ENCODE measurements at places on chromosomes 1 and 21. TPM values are rescaled to one million over a fixed set of nuclear protein-coding genes. Genes with fewer than 3 reads are reported as not detected.

GRCh38 chr1:218728898-218729565 lies 383.9 kb downstream of the TGFB2 start:
- no peak overlapping the region for H3K4me3 ChIP-seq
- H3K27me3 ChIP-seq = no peaks in the 10 kb centered on the region
- H3K36me3 ChIP-seq = no peaks in the 10 kb centered on the region
- H3K27ac ChIP-seq = no peak overlapping the region
- no peak for DNase-seq

- no peak overlapping the region for H3K4me3 ChIP-seq
- H3K27me3 ChIP-seq = no peaks in the 10 kb centered on the region
- no peak overlapping the region for H3K27ac ChIP-seq
- peak; percentile 22 for DNase-seq
Measured at GRCh38 chr21:43187715-43188114, 18.9 kb downstream of the CRYAA start.

GRCh38 chr1:197972406-197972805 lies 55.2 kb downstream of the LHX9 start:
- no peak for DNase-seq
- H3K36me3 ChIP-seq = no peaks in the 10 kb centered on the region
- H3K4me3 ChIP-seq = no peak overlapping the region
- H3K4me1 ChIP-seq = no peaks in the 10 kb centered on the region
- no peaks in the 10 kb centered on the region for H3K27me3 ChIP-seq
- H3K27ac ChIP-seq = no peak overlapping the region

DNA sequence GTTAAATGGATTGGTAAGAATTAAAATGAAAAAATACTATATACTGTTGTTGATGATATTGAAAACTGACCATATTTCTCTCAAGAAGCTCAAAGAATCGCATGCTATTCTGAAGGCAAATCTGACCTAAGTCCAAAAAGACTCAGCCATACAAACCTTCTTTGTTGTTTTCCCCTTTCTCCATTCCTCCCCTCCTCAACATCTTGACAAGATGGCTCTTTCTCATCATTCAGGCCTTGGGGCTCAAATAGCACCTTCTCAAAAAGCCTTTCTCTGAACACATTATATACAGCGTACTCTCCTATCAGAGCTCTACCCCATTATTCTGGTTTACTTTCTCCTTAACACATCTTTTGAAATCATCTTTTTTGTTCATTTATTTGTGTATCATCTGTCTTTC lies 17.2 kb downstream of the COLGALT2 start:
- no peaks in the 10 kb centered on the region for H3K4me1 ChIP-seq
- no peak overlapping the region for H3K27ac ChIP-seq
- no peaks in the 10 kb centered on the region for H3K36me3 ChIP-seq
- no peak overlapping the region for H3K4me3 ChIP-seq

DNA sequence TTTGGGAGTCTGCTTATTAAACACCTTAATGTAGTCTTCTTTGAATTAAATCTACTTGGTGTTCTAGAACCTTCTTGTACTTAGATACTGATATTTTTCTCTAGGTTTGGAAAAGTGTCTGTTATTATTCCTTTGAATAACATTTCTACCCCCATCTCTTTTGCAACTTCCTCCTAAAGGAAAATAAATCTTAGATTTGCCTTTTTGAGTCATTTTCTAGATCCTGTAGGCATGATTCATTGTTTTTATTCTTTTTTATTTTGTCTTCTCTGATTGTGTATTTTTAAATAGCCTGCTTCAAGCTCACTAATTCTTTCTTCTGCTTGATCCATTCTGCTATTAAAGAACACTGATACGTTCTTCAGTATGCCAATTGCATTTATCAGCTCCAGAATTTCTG lies 155.9 kb upstream of the NEGR1 start:
- no peaks in the 10 kb centered on the region for H3K4me1 ChIP-seq
- H3K4me3 ChIP-seq = no peak overlapping the region
- no peak for DNase-seq
- no peak overlapping the region for H3K27ac ChIP-seq
- no peaks in the 10 kb centered on the region for H3K27me3 ChIP-seq

DNA sequence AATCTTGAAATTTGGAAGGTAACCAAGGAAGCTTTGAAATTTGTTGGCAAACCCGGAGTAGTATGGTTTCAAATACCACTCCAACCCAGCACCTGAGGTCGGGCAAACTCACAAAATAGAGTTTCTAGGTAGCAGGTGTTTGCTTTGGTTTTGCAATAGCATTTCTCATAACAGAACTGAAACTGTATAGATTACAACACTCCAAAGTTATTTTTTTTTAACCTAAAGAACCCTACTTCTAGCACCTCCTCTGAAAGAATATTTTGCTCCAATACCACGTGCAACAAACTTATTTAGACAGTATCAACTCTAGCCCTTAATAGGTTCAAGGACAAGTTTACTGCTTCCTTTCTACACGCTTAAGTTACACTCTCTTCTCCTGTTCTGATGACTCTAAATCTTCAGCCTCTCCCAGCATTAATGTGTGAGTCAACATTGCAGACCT lies 178.5 kb upstream of the FMN2 start:
- H3K4me3 ChIP-seq = no peak overlapping the region
- no peaks in the 10 kb centered on the region for H3K27me3 ChIP-seq
- DNase-seq = no peak
- no peaks in the 10 kb centered on the region for H3K4me1 ChIP-seq
- H3K27ac ChIP-seq = no peak overlapping the region
- no peaks in the 10 kb centered on the region for H3K36me3 ChIP-seq

DNA sequence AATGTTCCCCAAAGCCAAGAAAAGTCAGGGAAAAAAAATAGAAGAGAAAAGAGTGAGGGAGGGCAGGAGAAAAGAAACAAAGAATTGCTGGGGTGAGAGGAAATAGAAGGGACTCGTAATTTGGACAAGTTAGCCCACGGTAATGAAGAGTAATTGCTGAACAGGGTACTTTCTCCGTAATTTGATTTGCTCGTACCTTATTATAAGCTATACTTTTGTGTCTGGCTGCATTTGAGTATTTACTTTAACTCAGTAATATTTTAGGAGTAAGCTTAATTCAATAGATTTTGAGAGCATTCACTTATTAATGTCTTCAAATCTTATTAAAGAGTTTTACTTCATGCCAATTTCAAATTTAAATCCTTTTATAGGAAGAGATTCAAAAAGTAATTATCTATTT lies 527.5 kb downstream of the COL11A1 start:
- DNase-seq = no peak
- H3K4me3 ChIP-seq = no peak overlapping the region
- H3K4me1 ChIP-seq = no peaks in the 10 kb centered on the region
- no peak overlapping the region for H3K27ac ChIP-seq

DNA sequence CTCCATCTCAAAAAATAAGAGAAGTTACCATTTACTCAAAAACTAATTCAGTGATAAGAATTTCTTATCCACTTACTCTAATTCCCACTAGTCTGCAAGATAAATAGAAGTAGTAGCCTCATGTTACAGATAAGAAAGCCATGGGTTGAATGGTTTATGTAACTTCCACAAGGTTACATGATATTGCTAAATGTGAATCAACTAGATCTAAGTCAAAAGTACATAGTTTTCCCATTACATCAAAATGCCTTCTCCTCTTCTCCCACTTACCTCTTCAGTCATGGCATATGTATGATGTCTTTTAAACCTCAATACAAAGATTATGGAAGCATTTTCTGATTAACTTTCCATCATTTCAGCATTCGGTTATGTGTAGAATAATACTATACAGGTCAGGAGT lies 108.5 kb downstream of the ASH1L start:
- no peaks in the 10 kb centered on the region for H3K27me3 ChIP-seq
- no peak overlapping the region for H3K27ac ChIP-seq
- H3K4me3 ChIP-seq = no peak overlapping the region
- no peak for DNase-seq

DNA sequence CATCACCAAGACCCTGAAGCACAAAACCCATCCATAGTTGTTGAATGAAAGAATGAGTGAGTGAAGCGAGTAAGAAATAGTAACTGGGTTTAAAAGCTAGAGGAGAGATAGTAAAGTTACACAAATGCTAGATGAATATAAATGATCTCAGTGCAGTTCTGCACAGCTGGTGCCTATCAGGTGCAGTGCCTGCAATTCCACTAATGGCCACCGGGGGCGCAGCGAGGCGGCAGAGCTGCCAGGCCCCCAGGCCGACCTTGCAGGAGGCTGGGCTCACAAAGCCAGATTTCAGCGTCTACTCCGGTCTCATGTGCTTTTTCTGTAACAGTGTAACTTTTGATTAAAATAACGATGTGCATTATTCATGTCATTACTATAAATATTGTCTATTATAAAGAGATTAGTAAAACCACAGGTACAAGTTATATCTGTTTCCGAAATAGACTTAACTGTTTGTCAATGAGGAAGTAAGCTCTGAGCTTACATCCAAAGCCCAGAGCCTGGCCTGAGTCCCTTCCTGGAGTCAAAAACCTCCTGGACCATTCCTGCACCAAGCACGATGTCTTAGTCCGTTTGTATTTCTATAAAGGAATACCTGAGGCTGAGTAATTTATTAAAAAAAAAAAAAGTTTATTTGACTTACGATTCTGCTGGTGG lies 477.6 kb downstream of the NPHP4 start:
- peaks cover 16% of the 10 kb centered on the region for H3K27me3 ChIP-seq
- H3K4me3 ChIP-seq = no peak overlapping the region
- no peaks in the 10 kb centered on the region for H3K4me1 ChIP-seq

- no peaks in the 10 kb centered on the region for H3K36me3 ChIP-seq
- H3K27me3 ChIP-seq = peaks cover 43% of the 10 kb centered on the region
- peaks cover 18% of the 10 kb centered on the region for H3K4me1 ChIP-seq
- H3K4me3 ChIP-seq = peak within 1 kb of the TSS; percentile 75
- peak within 1 kb of the TSS; percentile 89 for H3K27ac ChIP-seq
- peak; percentile 96 for DNase-seq
Measured at GRCh38 chr1:197902454-197903195, at the start of gene C1orf53. Gene C1orf53, plus strand, starts transcription at chr1:197902630. Its CDS starts 20 bp downstream, at chr1:197902650.

DNA sequence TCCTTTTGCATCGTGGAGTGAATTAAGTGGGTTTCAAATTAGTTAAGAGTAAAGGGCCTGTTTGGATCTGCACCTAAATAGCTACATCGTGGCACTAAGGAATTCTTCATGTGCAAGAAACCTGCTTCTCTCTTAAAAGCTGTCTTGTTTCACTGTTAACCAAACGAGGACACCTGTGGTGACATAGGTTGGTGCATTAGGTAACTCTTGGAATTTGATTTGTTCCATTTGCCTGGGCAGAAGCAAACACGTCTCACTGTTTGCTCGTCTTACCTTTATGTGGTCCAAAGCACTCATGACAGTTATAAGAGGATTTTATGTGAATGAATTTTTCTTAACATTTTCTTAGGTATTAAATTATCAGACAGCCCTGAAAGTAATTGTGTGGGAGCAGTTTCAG lies 60.9 kb downstream of the PRDM2 start:
- H3K36me3 ChIP-seq = peaks cover 19% of the 10 kb centered on the region
- H3K4me1 ChIP-seq = peaks cover 30% of the 10 kb centered on the region
- DNase-seq = no peak
- H3K27me3 ChIP-seq = no peaks in the 10 kb centered on the region
- no peak overlapping the region for H3K27ac ChIP-seq

GRCh38 chr1:13952985-13953384 lies 253.0 kb downstream of the PRDM2 start:
- no peaks in the 10 kb centered on the region for H3K36me3 ChIP-seq
- H3K4me3 ChIP-seq = no peak overlapping the region
- H3K4me1 ChIP-seq = no peaks in the 10 kb centered on the region

DNA sequence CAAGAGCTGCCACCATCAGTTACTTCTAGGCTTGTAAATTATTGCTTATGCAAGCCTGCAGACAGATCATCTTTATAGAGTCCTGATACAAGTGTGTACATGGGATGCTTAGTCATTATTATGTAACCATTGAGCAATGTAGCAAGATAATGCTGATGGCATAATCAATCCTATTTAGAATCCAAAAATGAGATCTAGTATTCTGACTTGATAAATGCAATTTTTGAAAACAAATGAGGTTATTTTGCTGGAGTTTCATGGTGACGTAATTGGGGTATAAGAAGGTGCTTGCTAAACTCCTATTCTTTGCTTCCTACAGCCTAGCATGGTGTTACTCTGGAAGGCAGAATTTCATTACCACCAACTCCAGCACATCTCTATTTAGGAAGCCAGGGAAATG lies 801.7 kb upstream of the PRMT6 start:
- H3K27ac ChIP-seq = no peak overlapping the region
- H3K4me3 ChIP-seq = no peak overlapping the region
- H3K36me3 ChIP-seq = no peaks in the 10 kb centered on the region

DNA sequence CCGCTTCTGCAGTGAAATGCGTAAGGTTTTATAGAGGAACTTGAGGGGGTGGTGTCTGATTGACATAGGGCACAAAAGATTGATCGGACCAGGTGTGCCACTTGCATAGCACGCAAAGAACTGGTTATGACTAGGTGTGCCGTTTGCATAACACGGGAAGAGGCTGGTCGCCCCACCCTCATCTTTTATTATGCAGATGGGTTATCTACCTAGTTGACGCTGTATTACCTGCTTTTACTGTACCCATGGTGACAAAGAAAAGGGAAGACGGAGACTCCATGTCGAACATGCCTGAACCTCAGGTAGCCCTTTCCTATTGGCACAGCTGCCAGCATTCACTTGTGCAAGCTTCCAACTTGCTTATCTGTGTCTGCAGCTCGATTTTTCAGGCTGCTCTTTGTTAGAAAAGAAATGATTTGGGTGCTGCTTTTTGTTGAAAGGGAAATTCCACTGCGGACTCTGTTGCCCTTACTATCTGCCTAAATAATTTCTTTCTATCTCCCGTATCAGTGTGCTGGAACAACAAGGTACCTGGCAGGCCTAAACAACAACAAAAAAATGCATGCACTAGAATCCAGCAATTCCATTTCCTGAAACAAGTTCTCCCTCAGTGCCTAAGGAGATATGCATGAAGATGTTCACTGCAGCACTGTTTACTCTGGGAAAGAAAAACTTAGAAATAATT lies 194.4 kb upstream of the KAZN start:
- no peak overlapping the region for H3K27ac ChIP-seq
- H3K27me3 ChIP-seq = peaks cover 18% of the 10 kb centered on the region
- no peaks in the 10 kb centered on the region for H3K4me1 ChIP-seq
- H3K36me3 ChIP-seq = no peaks in the 10 kb centered on the region
- no peak for DNase-seq
- no peak overlapping the region for H3K4me3 ChIP-seq

DNA sequence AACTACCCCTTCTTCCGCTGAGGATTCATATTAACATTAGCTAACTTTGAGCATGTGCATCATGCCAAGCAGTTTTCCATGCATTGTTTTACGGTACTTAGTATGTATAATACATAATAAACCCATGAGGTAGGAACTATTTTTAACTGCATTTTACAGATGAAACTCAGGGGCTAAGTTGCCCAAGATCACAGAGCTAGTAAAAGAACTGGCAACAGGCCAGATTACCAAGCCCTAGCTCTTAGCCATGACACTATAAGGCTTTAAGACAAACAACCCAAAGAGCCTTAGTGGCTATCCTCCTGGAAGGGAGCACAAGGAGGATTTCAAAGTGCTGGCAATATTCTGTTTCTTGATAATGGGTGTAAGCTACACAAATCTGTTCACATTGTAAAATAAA lies 6.1 kb downstream of the AK2 start:
- H3K27me3 ChIP-seq = no peaks in the 10 kb centered on the region
- DNase-seq = no peak
- H3K4me1 ChIP-seq = peaks cover 26% of the 10 kb centered on the region
- no peak overlapping the region for H3K4me3 ChIP-seq

UBE2G2 gene
- 39.4 TPM for polyA plus RNA-seq

AMY1A gene
- polyA plus RNA-seq = not detected

IL19 gene
- polyA plus RNA-seq = 0.09 TPM

TMEM61 gene
- polyA plus RNA-seq = not detected

HAO2 gene
- 0.12 TPM for polyA plus RNA-seq

STUM gene
- polyA plus RNA-seq = 0.11 TPM

GCSAML gene
- polyA plus RNA-seq = not detected

DHX9 gene
- polyA plus RNA-seq = 73.0 TPM
